ENCODE measurements at places on chromosomes 6 and 20. TPM values are rescaled to one million over a fixed set of nuclear protein-coding genes. Genes with fewer than 3 reads are reported as not detected.

GRCh38 chr6:75135450-75135849, 70.4 kb downstream of the COL12A1 start:
- H3K27me3 ChIP-seq, result no peaks in the 10 kb centered on the region
- no peaks in the 10 kb centered on the region for H3K36me3 ChIP-seq
- H3K4me1 ChIP-seq, result no peaks in the 10 kb centered on the region
- H3K4me3 ChIP-seq, result no peak overlapping the region
- H3K27ac ChIP-seq, result no peak overlapping the region
- no peak for DNase-seq

DNA sequence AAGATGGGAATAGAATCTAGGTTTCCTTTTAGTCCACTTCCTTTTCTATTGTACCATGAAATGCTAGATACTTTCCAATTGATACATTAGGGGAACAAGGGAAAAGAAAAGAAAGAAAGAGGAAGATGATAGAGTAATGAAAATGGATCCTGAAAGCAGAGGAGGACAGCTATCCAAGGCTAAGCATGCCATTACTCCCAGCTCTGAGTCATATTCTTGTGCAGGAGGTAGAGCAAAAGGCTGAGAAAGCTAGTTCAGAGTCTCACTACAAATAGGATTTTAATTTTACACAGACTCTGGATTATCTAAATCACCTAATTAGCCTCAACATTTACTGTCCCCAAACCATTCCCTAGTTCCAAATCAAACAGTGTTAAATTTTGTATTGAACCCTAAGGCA, 23.6 kb downstream of the RWDD2A start:
- H3K27ac ChIP-seq, result no peak overlapping the region
- H3K27me3 ChIP-seq, result no peaks in the 10 kb centered on the region
- no peak overlapping the region for H3K4me3 ChIP-seq
- peaks cover 4% of the 10 kb centered on the region for H3K4me1 ChIP-seq
- H3K36me3 ChIP-seq, result no peaks in the 10 kb centered on the region

Gene SLC17A2
- total RNA-seq, result 0.21 TPM

Gene CST7
- not detected for total RNA-seq

Gene NRSN1
- 0.17 TPM for total RNA-seq

Gene GPSM3
- 3.3 TPM for total RNA-seq

DNA sequence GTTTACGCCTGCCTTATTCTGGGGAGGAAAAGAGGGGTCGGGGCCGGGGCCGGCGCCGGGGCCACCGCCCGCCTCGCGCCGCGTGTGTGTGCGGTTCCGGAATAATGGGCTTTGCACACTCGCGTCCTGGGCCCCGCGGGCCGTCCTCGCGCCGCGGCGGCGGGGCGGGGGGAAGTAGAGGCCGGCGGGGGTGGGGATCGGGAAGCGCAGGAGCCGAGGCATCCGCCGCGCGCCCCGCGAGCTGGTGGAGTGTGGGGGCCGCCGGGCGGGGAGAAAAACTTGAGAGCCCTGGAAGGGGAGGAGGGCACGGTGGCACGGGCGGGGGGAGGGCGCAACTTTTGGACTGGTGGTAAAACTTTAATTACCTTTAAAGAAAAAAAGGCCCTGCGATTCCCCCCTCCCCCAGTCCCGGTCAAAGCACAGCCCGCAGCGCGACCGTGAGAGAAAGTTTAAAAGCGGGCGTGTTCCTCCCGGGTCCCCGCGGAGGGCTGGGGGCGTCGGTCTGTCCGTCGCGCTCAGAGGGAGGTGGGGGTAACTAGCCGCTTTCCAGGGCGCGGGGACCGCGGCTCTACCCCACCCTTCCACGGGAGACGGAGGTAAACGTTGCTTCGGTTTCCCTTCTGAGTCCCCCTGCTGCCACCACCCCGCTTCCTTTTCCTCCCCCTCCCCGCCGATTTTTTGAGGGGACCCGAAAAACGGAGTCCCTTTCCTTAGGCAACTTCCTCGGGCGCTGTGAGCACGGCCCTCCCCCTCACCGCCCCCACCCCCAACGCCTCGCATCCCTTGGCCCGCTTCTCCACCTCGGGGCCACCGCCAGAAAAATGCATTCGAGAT, 1.9 kb downstream of the L3MBTL3 start:
- H3K27ac ChIP-seq, result peak overlapping the region; percentile 93
- no peaks in the 10 kb centered on the region for H3K27me3 ChIP-seq
- peaks cover 9% of the 10 kb centered on the region for H3K36me3 ChIP-seq
- H3K4me1 ChIP-seq, result no peaks in the 10 kb centered on the region
- H3K4me3 ChIP-seq, result peak overlapping the region; percentile 99

DNA sequence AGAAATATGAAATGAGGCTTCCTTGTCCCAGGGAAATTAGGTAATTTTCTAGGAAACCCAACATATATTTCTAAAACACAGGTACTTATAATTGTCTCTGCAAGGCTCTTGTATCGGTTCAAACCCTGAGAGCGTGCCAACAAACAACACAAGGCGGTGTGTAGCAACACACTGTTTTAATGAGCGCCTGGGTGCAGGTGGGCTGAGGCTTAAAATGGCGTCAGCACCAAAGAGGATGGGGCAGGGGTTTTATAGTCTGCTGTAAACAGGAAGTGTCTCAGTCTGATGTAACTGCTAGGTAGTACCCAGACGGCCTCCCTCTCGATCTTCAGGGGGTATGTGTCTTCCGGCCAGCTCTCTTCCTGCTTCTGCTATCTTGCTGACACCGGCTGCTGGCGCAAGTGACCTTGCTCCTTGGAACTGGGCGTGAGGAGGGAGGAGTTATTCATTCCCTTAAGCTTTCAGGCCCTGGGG, 69.7 kb downstream of the EPB41L2 start:
- no peak overlapping the region for H3K4me3 ChIP-seq

DNA sequence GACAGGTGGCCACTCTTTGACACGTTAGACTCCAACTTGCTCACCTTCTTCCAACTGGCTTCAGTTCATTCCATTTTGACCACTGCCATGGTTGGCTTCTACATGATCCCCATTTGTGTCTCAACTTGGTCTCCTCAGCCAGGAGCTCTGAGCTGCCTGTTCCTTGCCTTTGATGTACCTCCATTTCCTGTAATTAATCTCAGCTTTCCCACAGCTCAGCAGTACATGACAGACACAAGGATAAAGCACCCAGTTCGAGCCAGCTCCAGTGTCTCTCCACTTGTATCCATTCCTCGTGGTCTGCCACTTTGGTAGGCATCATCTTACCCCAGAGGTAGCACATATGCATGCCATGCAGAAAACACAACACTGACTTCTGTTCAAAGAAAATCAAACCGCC, 161.0 kb downstream of the TSHZ2 start:
- peaks cover 28% of the 10 kb centered on the region for H3K36me3 ChIP-seq
- no peaks in the 10 kb centered on the region for H3K27me3 ChIP-seq

Gene SCUBE3
- 14.7 TPM for total RNA-seq
